CD4-positive, alpha-beta T cell treated with Interleukin-1 beta for 1 hour (primary cell): ENCODE measurements at places on chromosomes 1 and 21.

DNA sequence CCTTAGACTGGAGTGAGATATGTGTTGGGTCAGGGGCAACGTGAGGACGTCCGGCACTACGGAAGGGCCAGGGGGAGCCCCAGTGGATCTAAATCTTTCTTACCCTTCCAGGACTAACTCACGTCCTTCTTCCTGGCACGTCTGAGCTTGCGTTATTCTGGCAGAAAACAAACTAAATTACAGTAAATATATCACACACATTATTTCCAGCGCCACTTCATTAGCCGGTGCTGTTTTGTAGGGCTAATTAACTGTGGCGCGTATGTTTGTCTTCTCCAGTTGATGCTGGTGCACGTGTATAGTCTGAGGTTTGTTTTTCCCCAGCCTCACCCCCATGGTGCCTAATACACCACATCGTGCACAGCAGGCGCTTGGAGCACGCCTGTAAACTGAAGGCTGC lies 59.2 kb downstream of the TLR5 start:
- DNase-seq, result no peak

GRCh38 chr1:29298246-29298645 lies 61.9 kb downstream of the PTPRU start:
- no peak for DNase-seq

DNA sequence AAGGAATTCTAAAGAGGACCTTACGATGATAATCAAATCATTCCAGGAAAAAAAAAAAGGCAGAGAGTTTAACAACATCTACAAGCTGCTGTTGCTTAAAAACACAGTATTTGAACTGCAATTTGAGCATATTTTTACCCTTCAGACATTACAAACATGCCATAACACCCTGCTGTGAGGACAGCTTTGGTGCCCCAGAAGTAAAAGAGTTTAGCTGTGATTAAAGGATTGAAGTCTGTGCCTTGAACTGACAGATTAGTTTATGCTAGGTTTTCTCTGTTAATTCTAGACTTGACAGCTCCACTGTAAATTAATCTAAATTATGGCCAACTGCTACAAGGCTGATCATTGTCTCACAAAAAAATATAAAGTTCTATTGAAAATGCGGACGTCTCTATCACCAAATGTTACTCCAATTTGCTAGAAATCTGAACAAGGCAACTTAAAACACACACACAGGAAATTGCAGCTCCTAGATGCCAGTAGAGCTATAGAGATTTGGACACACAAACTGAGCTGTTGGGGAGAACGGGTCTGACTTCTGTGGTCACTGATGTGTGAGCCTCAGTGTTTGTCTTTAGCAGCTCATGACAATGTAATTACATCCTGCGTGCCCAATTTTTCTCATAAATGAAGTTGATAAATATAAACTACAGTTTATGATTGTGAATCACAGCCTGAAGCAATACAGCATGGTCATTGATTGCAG lies 217.9 kb downstream of the NTNG1 start:
- no peak for DNase-seq

DNA sequence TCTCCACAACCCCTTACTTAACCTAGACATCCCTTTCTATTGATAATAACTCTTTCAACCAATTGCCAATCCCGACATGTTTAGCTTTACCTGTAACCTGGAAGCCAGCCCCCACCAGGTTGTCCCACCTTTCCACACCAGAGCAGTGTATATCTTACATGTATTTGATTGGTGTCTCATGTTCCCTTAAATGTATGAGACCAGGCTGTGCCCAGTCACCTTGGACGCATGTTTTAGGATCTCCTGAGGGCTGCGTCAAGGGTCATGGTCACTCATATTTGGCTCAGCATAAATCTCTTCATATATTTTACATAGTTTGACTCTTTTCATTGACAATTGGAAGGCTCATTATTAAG lies 5.3 kb upstream of the SLC19A1 start:
- no peak for DNase-seq

- DNase-seq, result no peak
These were observed 1300.0 kb downstream of the PLA2G4A start for GRCh38 chr1:188128761-188129160.

DNA sequence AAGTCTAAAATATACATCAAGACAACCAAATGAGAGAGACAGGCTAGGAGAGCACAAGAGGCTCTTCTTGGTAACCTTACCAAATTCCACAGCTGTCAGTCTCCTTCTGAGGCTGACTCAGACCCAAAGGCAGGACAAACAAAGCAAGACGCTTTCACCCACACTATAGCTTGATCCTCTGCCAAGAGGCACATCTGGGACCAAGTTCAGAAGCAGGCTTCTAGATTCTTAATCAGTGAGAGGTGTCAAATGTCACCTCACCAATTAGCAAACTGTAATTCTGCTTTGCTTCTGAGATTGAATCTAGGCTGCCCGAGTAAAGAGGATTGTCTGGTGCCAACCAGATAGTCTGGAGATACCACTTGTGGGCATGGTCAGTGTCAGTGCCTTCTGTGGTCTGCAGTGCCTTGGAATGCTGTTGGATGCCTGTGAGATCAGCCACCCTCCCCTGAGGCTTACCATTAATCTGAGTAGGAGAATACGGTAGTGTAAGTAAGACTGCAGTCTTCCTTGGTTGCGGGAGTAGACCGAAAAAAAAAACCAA lies 151.0 kb downstream of the FMN2 start:
- DNase-seq, result no peak

DNA sequence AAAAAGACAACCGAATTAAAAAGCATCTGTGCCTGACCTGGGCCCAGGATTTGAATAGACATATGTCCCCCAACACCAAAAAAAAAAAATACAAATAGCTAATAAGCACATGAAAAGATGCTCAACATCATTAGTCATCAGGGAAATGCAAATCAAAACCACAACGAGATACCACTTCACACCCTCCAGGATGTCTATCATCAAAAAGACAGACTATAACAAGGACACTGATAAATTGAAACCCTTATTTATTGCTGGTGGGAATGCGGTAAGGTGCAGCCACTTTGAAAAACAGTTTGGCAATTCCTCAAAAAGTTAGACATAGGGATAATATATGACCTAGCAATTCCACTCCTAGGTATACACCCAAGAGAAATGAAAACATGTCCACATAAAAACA lies 72.3 kb upstream of the CAMK1G start:
- no peak for DNase-seq

DNA sequence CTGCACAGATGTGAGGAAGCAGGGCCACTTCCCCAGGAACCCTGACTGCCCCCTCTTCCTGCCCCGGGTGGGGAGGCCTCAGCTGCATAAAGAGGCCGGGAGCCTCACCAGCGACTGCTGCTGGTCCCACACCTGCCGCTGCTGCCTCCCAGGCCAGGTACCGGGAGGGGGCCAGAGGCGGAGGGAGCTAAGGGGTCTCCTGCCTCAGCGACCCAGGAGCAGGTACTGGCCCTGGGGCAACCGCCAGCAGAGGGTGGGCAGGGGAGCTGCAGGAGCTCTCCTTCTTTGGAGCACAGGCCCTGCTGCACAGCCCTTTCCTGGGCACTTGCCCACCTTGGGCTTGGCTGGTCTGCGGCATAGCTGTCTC lies 6.8 kb downstream of the GJC2 start:
- DNase-seq, result no peak

GRCh38 chr1:75014250-75014649 lies 119.9 kb upstream of the LHX8 start:
- DNase-seq, result no peak

GRCh38 chr1:240936911-240937668 lies 325.1 kb upstream of the GREM2 start:
- DNase-seq, result no peak
